CD4-positive, alpha-beta T cell treated with Interleukin-17A for 4 hours (primary cell): ENCODE measurements at places on chromosomes 7 and 10.

- no peak for DNase-seq
Measured at GRCh38 chr10:19730167-19730906, 85.9 kb upstream of the PLXDC2 start.

DNA sequence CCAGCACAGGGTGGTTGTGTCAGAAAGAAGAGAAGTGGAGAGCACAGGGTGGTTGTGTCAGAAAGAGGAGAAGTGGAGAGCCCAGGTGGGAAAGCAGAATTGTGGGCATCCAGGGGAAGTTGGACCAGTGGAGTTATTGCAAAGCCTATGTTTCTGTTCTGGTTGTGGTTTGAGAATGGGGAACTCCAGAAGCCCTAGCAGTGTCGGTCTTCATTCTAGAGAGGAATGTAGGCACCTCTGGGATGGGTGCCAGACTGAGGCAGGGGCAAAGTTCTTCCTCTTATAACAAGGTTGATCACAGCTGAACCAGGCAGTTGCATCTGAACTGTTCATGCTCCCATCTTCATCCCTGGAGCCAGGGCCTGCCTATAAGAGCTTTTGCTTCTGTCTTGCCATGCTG lies 954 bp downstream of the FSCN3 start:
- no peak for DNase-seq

DNA sequence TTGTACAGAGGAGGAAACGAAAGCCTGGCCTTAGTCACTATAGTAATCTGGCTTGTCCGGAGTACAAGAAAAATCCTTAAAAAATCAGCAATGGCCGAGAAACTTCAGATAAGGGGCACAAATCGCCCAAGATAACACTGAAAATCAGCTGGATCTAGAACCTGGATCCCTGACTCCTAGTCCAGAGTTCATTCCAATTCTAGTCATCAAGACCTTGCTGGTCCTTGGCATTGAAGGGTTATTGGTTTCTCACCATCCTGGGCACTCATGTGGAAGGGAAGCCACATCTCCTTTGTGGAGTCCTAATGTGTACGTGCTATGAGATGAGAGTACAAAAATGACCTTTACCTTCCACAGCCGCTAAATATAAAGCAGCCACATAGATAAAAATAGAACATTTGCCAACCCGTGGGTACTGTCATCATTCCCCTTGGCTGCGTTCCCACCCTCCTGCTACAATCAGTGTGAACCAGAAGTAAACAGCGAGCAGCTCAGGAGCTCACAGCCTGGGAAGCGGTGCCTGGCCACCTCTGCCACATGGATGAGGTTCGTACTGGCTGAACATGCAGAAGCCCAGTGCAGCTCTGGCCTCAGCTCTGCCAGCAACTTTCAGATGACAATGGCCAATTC lies 116.0 kb upstream of the PDLIM1 start:
- DNase-seq, result no peak

GRCh38 chr7:155258226-155258560 lies 39.5 kb upstream of the INSIG1 start:
- DNase-seq, result no peak
